ENCODE measurements at places on chromosomes 1 and 21.

DNA sequence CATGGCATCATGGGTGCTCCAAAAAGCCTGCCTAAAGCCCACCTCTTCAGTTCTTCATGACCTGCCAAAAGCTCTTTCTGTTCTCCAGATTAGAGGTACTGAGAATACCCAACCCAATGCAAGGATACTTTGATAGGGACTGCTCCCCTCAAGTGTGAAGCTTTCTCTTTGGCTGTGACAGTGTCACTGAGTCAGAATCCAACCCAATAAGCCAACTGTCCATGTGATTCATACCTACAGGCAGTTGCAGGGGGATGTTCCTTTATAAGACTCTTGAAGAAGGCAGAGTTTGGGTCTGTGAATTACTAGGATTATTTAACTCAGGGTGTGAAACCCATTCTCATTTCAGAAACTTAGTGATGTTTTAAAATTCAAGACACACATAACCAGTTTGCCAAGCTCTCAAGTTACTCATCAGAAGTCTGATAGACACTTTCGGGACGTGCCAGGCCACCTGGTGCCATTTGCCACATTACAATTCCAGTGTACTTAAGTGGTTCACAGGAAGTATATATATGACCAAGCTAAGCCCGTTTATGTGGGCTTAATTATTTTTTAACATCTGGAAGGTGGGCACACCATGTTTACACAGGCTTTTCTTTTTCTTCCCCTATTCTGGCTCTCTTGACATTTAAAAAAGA is 265.8 kb downstream of the NFIA start:
- DNase-seq: no peak

- no peak for DNase-seq
These were observed 37.2 kb downstream of the KCNJ6 start for GRCh38 chr21:37878946-37879660.

DNA sequence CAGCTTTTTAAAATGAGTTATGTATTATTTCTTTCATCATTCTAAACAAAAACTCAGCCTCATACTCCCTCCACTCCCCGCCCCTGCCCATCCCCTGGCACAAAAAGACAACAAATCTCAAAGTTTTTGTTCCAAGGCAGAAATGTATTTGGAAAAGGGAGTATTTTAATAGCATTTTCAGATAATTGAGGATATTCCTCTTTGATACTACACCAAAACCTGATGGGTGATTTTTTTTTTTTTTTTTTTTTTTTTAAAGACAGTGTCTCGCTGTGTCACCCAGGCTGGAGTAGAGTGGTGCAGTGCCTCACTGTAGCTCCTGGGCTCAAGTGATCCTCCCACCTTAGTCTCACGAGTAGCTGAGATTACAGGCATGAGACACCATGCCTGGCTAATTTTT is 16.2 kb downstream of the SLC16A1 start:
- no peak for DNase-seq

DNA sequence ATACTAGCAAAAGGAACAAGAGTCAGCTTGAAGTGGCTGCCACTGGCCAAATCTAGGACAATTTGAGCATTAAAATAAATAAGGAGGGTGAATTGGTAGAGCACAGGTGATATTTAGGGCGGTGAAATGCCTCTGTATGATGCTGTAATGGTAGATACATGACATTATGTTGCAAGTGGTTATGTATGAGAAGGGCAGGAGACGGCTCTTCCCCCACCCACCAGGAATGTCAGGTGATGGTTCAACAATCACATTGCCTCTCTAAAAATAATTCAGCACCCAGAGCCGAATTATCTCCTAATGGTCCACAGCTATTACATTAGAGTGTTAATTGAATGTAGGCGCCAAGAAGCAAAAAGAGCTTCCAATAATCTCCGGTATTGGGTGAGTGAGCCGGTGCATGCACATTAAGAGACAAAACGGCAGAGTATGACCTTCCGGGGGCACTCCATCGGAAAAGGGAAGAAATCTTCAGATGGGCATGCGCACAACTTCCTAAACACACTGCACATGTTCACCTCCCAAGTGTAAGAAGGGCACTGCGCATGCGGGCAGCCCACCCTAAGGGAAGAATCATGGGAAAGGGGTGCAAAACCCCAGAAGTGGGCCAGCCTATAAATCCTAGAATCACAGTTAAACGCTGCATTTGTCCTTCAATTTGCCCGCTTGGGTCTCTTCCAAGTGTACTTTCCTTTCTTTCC is 6.8 kb upstream of the IFNAR1 start:
- no peak for DNase-seq

DNA sequence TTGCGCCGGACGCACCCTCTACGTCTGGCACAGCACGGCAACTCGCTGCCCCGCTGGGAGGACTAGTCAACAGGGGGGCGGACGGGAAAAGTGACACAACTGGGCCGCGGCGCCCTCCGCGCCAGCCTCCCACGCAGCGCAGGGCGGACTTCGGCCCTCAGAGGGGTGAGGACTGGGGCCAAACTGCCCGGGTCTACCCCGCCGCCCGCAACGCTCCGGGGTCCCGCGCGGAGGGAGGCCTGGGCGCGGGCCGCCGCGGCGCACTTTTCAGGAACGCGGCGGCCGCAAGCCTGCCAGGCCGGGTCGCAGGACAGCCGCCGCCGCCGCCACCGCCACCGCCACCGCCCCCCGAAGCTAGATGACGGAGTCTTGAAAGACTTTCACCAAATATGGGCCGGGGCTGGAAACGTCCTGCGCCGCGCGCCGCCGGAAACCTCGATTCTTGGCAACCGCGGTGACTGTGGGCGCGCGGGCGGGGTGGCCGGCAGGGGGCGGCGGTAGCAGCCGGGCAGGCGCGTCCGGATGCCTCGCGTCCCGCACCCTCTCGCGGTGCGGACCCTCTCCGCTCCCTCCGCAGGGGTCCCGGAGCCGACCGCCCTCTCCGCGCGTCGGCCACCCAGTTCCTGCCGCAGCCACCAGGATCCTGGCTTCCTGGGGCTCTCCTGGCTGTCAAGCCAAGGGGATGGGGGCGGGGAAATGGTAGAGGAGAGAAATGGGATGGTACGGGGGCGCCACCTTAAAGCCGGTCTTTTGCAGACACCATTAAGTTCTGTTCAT is 3.7 kb upstream of the CCN1 start:
- peak; percentile 51 for DNase-seq

GRCh38 chr1:21631944-21632887 is 36.9 kb downstream of the RAP1GAP start:
- no peak for DNase-seq

DNA sequence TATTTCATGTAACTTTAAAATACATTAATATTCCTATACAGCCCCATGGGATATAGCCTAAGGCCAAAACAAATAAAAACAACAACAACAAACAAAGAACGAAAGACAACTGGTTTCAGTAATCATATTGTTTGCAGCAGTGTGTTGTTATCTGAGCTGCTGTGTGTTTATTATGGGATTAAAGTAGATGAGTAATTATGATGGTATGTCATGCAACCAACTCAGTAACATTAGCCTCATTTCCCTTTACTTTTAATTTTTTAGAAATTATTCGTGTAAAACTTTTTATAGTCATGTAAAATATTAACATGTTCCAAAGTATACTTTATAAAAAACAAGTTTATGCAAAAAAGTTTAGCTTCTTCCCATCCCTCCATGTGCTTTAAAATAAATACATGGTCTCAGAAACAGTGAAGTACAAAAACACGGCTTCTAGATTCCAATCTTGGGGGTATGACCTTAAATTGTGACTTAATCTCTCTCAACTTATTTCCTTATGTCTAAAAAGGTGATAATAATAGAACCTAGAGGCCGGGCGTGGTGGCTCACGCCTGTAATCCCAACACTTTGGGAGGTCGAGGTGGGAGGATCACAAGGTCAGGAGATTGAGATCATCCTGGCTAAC is 176.1 kb downstream of the SLC45A1 start:
- DNase-seq: no peak

- DNase-seq: no peak
These were observed 107.5 kb upstream of the RUNX1 start for GRCh38 chr21:35156293-35157278.

- no peak for DNase-seq
These were observed 455.2 kb upstream of the RUNX1 start for GRCh38 chr21:35504277-35504676.

DNA sequence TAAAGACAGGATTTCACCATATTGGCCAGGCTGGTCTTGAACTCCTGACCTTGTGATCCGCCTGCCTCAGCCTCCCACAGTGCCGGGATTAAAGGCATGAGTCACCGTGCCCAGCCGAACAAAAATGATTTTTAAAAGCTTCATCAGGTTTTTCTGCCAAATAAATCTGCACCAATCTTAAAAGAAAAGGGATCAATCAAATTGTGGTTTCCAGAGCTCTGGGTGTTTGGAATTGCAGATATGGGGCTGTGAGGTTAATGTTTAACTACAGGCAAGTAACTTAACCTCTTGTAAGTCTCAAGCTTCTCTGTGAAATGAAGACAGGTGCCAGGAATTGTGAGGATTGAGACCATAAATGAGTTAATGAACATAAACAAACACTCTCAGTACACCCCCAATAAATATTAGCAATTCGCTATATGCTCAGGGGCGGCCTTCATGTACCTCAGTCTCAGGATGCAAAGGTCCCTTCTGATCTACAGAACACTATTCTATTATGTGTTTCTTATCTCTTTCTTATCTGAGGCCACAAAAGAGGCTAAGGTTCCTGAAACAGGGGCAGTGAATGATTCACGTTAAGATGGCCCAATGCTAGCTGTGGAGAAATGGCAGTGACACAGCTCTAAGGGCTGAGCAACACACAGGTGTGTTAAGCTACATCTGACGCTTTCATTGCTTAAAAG is 7.1 kb upstream of the GNPAT start:
- no peak for DNase-seq

GRCh38 chr1:63042278-63042677 is 258.3 kb downstream of the ATG4C start:
- no peak for DNase-seq

- DNase-seq: no peak
These were observed 34.3 kb downstream of the PSMG1 start for GRCh38 chr21:39148975-39149374.

DNA sequence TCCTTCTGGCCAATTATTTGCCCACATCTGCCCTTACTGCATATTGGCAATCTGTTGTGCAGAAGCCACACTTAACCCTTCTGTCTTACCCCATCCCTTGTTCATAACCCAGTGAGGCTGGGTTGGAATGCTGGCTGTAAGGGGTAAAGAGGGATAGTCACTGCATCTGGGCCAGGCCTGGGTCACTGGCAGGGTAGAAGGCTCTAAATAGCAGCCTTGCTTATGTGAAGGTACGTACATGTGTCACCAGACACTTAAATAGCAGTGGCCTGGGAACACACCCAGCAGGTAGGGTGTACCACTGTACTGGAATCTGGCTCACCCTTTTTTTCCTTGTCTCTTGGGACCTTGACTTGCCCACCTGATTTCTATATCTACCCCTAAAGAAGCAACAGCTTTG is 9.9 kb upstream of the TARS2 start:
- no peak for DNase-seq

- no peak for DNase-seq
These were observed 835.0 kb upstream of the NCAM2 start for GRCh38 chr21:20163167-20163566.

GRCh38 chr1:225451840-225452515 is 24.1 kb upstream of the LBR start:
- DNase-seq: no peak

Measured in Ammon's horn (tissue), 1 donor.